ENCODE measurements at places on chromosomes 5 and 9.

- no peak for DNase-seq
Observed at GRCh38 chr5:60208716-60209115, 315.2 kb upstream of the PDE4D start.

DNA sequence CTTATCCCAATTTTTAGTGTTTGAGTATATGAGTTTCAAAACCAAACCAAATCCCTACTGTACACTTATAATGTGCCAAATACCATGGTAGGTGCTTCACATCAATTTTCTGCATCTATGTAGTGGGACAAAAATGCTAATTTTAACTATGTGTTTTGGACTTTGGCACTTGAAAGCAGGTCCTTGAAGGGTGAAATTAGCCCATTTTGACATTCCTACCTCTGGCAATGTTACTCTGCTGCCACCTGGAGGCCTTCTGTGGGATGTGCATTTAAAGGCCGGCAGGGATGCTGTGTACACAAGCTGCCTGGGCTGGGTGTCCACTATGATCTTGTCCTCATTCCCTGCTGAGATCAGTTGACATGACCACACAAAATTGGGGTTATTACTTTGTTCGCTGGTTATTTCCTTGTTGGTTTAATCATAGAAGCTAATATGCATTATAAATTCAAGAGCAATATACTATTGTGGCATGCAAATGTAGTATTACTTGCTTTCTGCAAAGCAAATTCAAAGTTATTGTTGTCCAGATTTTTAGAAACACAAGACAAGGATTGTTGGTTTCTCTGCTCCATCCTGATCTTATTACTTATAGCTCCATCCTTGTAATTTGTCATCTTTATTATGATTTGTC, 166.8 kb downstream of the ARHGEF28 start:
- DNase-seq = peak; percentile 41

DNA sequence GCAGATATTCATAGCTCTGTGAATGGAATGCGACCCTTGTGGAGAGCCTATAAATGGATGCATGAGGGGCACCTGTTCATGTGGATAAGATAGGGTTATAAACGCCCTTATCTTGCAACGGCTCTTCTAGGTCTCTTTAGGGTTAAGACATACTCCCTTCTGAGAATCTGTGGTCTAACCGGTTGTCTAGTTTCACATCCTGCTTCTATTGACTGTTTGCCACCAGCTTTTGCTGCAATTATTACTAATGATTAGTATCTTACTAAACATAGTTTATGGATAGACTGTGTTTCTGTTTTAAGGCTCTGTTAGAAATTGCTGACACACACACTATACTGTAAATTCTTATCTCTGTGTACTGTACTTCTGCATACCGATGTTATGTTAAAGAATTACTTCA, 198.9 kb upstream of the CYLC2 start:
- no peak for DNase-seq

DNA sequence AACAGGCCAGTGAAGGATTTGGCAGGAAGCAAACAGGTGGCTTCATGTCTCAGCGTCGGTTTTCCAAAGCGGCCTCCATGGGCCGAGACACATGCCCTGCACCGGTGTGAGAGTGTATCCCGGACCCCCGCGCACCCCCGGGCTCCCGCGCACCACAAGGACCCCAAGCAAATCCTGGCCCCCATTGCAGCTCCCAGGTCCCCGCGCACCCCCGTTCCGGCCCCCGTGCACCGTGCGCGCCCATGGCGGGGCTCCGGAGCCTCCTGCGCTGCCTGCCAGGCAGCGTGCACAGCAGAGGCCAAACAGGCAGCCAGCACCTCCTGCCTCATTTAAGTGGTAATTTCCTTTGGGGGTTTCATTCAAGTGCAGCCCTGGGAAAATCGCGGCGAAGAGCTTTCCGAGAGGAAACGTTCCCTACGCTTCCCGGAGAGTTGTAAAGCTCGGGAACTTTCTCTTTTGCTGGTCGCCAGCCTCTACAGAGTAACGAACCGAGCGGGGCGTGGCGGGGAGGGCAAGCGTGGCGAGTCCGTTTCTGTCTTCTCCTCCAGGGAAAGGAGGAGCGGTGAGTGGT, 145.5 kb upstream of the SLC24A2 start:
- DNase-seq = no peak

- no peak for DNase-seq
Observed at GRCh38 chr9:127444283-127444920, 6.8 kb downstream of the RPL12 start.

DNA sequence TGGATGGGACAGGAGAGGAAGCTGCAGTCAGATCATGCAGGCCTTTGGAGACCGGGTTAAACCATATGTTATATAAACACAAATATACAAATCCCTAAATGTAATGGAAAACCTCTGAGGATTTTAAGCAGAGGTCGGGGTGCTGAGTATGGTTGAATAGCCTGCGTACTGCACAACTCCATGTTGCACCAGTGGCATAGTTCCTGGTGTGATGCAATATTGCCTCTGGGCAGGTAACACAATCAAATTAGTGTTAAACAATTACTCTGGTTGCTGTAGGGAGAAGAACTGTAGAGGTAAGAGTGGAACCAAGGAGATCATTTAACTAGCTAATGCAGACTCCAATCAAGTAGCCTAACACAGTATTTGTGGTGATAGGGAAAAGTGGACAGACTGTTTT, 21.3 kb upstream of the RNF145 start:
- DNase-seq = no peak

GRCh38 chr5:114361724-114362196, at the start of gene KCNN2:
Gene KCNN2, plus strand, starts transcription at chr5:114362070. Its CDS starts 70 bp downstream, at chr5:114362140.
- DNase-seq = peak; percentile 26

DNA sequence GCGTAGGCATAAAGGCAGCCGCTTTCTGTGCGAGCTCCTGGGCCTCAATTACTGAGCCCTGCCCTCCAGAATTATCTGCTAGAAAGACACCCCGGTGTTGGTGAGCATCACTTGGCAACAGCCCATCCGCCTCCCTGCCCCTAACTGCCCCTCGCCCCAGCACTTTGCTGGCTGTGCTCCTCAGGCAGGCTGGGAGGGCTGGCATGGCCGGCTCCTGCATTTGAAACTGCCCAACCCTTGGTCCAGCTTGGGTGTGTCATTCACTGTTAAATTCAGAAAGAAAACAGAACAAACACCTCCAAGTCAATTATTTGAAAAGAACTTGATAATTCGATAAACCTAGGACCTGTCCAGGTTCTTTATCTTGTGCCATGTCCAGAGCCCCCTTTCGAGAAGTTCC, 334.2 kb downstream of the IRX2 start:
- DNase-seq = no peak

DNA sequence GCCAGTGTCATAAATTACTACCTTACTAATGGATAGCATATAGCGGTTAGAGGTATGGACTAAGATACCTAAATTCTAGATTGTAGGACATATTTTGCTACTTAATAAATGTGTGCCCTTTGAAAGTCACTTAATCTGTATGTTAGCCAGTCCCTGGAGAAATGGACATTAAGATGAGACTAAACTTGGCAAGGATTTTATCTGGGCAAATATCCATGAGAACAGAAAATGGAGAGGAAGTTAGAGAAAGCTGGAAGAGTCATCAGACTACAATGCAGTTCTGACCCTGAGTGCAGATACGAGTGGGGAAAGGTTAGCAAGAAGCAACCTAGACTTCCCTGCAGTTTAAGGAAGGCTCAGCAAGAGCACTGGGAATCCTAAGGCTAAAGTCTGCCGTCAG, 33.0 kb downstream of the TBCA start:
- no peak for DNase-seq

DNA sequence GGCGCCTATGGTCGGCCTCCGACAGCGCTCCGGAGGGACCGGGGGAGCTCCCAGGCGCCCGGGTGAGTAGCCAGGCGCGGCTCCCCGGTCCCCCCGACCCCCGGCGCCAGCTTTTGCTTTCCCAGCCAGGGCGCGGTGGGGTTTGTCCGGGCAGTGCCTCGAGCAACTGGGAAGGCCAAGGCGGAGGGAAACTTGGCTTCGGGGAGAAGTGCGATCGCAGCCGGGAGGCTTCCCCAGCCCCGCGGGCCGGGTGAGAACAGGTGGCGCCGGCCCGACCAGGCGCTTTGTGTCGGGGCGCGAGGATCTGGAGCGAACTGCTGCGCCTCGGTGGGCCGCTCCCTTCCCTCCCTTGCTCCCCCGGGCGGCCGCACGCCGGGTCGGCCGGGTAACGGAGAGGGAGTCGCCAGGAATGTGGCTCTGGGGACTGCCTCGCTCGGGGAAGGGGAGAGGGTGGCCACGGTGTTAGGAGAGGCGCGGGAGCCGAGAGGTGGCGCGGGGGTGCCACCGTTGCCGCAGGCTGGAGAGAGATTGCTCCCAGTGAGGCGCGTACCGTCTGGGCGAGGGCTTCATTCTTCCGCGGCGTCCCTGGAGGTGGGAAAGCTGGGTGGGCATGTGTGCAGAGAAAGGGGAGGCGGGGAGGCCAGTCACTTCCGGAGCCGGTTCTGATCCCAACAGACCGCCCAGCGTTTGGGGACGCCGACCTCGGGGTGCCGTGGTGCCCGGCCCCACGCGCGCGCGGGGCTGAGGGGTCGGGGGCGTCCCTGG, 561 bp downstream of the DAPK1 start:
- no peak for DNase-seq

Data from GM12878 (cell line).